Heart left ventricle (tissue), 16 donors: ENCODE measurements at places on chromosomes 7 and 10. TPM values are rescaled to one million over a fixed set of nuclear protein-coding genes. Genes with fewer than 3 reads are reported as not detected.

MMD2 gene
- total RNA-seq: not detected

NEUROG3 gene
- not detected for total RNA-seq

DNA sequence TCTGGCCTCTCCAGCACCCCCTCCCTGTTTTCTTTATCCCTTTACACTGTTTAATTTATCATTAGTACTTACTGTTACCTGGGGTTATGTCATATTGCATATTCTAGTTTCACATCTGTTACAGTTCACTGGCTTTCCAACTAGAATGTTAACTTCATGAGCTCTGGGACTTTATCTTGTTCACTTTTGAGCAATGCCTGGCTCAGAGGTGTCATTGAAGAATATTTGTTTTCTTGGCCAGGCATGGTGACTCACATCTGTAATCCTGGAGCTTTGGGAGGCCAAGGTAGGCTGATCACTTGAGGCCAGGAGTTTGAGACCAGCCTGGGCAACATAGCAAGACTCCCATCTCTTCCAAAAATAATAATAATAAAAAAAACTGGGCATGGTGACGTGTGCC lies 40.7 kb downstream of the LRGUK start:
- DNase-seq: no peak

GRCh38 chr10:124917428-124918190 lies 24.3 kb upstream of the ZRANB1 start:
- DNase-seq: peak; percentile 47

DNA sequence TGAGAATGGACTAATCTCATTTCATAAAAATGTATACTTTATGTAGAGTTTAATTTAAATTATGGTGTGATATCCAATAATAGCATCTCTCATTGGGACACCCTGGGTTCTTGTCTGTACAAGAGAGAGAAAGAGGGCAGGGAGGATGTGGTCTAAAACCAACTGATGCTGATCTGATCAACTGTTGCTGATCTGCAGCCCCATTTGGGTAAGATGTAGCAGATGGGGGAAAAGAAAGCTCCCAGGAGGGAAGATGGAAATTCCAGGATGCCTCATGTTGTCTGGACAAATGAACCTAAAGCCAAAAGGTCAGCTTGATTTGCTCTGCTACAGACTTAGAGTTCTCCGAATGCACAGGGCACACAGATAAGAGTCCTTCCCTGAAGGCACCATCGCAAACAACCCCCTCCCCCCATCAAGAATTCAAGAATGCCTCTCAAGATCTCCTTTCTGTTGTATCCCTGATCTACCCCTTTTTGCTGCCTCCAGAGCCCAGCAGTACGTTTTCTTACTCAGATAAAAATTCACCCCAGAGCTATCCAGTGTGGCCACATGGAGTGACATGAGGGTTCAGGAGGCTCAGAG lies 171.4 kb upstream of the INHBA start:
- no peak for DNase-seq

GRCh38 chr7:636396-636795 lies 90.1 kb upstream of the DNAAF5 start:
- no peak for DNase-seq

- no peak for DNase-seq
Observed at GRCh38 chr7:28973591-28973990, 15.5 kb upstream of the TRIL start.

- no peak for DNase-seq
Observed at GRCh38 chr7:140519007-140519399, 39.7 kb upstream of the MKRN1 start.

DNA sequence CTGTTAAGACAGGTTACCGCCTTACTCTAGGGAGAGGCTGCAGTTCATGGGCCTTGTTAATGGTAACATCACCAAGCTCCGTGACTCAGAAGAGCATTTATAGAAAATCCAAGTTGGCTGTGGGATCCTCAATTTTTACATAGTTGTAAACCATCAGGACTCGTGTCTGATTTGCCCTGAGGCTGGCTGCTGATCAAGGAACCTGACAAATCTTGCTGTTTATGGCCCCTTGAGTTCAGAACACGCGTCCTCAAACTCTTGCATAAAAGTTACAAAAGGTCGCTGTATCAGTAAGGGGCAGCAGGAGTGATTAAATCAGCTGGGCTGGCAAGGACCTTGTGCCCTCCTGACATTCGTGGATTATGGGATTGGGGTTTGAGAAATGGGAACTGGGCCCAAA lies 4.6 kb downstream of the SLC13A4 start:
- DNase-seq: no peak
